ENCODE measurements at places on chromosomes 6 and 20.

DNA sequence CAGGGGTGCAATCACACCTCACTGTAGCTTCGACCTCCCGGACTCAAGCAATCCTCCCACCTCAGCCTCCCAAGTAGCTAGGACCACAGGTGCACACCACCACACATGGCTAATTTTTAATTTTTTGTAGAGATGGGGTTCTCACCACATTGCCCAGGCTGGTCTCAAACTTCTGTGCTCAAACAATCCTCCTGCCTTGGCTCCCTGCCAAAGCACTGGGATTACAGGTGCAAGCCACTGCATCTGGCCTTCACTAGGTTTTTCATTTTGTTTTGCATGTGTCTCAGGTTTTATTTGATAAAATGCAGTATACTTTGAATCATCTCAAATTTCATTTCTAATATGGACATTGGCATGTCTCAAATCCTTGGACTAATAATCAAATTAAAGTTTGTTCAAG is 98.7 kb downstream of the SLC16A10 start:
- no peak for DNase-seq

DNA sequence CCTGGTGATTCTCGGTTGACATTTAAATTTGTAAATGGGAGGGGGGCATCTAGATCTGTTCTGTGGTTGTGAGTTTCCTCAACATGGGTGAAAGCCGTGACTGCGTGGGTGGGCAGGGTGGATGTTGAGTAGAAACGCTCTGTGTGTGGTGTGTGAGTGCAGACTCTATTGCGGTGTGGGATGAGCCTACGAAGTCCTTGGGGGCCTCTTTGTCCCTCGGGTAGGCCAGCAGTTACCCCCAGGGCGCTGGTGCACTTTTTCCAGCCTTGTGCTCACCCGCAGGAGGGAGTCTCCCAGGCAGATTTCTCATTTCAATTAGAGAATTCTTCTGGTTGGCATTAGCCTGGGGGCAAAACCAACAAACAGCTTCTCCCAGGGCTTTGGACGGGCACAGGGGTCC is 10.6 kb downstream of the TOX2 start:
- no peak for DNase-seq

DNA sequence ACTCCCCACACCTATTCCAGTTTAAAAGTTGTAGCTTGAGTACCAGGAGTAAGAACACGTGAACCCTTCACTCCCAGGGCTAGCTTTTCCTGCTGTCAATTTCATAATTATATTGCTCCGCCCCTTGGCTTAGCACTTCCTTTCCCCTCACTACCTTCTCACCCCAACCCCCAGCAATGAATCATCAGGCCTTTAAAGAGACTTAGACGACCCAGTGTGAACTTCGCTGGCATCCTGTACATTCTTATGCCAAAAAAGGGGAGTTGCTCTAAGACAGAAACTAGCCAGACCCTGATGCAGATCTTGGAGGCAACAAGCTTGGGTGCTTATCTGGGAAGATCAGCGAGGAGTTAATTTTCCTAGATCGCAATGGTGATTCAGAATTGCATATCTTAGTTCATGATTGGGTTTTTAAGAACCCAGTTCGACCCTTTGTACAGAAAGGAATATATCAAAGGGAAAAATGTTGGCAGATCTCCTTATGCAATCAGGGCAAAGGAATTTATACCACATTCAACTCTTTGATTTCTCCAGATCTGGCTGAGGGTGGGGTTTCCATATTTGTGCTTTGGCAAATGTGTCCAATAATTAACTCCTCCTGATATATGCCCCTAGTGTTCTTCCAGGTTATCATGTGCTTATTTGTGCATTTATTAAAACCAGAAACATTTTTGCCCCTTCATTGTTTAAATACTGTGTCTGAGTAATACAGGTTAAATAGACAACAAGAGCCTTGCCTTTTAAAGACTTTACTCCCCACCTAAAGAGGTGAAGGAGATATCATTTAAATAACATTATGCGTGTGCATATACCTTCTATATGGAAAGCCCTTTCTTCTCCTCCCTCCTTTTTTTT is 8.1 kb upstream of the ATXN1 start:
- no peak for DNase-seq

- no peak for DNase-seq
Observed at GRCh38 chr6:116271149-116271708, 8.5 kb downstream of the TSPYL1 start.

DNA sequence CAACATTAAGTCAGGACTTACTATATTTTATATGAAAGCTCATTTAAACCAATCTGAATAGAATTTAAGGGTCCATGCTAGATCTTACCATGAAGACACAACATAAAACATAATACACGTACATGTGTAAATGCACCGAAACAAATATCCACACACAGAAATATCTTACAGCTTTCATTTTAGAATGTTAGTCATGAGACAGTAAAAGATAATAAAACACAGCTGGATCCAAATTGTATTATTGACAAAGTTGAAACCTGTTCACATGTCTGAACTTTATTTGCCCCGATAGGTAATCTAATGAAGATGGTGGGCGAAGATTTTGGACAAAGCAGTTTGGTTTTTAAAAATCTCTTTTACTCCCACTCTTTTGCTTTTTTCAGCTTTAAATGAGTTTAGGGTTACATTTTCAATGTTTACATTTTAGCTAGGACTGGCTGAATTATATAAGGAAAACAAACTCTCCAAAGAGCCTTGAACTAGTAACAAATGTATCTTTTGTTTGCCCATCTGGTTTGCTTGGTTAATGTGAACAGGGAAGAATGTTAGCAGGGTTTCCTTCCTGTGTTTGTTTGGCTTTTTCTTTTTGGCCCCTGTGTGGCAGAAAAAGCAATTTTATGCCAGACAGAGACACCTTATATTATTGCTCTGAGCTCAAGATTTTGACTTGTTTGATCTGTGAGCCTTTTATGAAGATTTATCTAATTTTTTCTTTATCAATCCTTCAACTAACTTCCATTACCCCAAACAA is 5.1 kb upstream of the TMEM181 start:
- no peak for DNase-seq

- DNase-seq = no peak
Observed at GRCh38 chr20:61045876-61046585, 206.0 kb upstream of the CDH4 start.

DNA sequence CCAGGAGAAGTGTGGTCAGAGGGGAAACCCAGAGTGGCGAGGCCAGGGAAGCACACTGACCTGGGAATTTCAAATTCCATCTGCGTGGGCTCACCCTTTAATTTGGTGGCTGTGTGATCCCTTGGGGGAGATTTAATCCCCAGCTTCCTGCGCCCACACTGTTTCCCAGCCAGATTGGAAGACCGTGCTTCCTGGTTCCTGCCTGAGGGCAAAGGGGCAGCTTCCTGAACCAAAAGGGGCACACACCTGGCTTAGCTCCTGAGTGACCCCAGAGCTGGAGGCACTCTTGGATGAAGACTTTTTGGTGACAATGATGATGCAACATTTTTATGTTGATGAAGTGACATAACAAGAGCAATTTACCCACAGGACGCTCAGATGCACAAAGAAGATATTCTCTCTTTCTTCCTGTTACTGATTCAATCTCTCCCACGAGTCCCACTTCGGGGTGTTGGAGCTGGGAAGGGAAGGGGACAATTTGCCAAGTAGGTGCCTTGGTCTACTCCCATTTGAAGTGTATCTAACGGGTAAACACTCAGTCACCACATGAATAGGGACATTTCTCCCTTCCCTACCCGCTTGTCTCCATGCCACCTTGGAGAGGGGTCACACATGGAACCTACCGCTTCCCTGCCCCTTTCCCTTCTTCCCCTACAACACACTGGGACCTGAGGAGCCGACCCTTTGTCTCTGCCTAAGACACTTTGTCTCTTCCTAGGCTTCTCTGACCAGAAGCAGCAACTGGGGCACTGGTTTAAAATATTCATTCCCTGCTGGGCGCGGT is 28.6 kb upstream of the CDKN1A start:
- no peak for DNase-seq

- DNase-seq = no peak
Observed at GRCh38 chr6:72969666-72970065, 255.6 kb downstream of the KHDC1L start.

GRCh38 chr6:132207991-132208390 is 193.3 kb downstream of the MOXD1 start:
- DNase-seq = no peak

GRCh38 chr6:139713900-139714506 is 339.6 kb upstream of the CITED2 start:
- DNase-seq = no peak

DNA sequence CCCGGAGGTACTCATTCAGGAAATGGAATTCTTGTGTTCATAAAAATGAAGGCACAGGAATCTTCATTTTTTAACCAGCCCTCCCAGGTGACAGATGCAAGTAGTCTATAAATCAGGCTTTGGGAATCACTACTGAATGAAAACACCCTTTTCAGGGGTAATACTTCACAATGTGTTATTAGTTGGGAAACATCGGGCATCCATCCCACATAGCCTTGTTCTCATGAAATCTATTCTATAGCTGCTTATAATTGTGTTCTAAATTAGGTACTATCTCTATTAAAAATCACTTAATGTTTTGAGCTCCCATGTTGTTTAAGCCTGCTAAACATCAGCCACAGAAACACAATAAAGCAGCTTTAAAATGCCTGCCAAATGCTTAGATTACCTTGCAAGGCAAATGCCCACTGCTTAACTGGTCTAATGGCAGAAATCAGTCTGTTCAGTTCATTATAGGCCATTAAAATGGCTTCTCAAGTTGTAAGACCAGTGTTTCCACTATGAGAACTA is 94.9 kb downstream of the L3MBTL3 start:
- no peak for DNase-seq

DNA sequence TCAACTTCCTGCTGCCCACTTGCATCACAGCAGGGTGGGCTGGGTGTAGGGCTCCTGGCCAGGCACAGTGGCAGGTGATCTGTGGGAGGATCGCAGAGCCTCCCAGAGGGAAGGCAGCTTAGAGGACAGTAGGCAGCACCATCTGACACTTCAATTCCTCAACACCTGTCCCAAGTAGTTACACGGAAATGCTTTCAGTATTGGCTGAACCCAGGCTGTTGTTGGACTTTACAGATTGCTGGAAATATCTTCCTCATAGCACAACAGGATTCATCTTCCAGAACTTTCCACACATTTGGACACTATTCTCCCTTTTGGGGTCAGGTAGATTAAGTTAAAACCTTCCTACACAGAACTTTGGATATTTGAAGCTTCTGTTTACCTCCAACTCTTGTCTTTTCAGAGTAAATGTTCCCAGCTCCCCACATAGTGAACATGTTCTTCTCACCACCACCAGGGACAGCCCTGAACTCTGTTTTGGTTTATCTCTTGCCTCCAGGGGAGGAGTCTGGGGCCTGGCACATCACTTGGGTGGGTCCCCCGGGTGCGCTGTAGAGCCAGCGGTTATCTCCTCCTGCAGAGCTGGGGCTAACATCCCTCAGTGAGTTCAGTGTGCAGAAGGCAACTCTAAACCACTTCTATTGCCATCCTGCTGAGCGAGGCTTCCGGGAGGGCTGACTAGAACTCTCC is 3.5 kb upstream of the SLC22A2 start:
- no peak for DNase-seq

GRCh38 chr20:20455926-20456325 is 88.0 kb downstream of the INSM1 start:
- peak; percentile 54 for DNase-seq

DNA sequence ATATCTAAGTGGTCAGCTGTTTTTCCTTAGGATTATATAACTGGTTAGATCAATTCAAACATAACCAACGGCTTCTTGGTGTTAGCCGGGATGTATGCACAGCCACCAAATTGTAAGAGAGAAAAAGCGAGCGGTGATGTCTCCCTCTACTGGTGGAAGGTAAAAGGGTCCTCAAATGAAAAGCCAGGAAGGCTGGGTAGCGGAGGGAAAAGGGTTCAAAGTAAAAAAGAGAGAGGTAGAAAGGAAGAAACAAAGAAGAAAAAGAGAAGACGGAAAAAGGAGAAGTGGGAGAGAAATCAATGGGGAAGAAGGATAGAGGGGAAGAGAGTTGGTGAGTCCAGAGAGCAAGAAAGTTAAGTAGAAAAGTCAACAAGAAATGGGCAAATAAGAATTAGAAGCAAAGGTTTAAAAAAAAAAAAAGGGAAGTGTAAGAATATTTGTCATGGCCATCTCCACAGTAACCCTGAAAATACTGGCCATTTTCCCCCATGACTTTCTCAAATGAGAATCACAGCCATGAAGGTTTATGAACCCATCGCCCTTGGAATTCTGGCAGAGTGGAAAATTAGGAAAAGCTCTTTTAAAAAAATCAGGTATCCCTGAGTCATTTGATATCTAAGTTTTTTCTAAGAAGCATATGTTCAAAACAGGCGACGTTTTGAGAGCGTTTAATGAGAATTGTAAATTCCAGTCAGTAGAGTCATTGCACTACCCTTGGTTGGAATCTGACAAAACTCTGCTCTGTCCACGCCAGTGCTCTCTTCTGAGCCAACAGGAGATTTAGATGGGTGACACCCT is 155.6 kb upstream of the SNX9 start:
- DNase-seq = peak; percentile 78

- no peak for DNase-seq
Observed at GRCh38 chr6:150949526-150949925, 84.0 kb downstream of the MTHFD1L start.

- DNase-seq = no peak
Observed at GRCh38 chr6:16450821-16451220, 212.4 kb downstream of the GMPR start.

GRCh38 chr6:116827561-116828240 is 1.2 kb downstream of the GPRC6A start:
- DNase-seq = no peak

GRCh38 chr6:1972962-1973361 is 272.4 kb downstream of the GMDS start:
- DNase-seq = no peak

DNA sequence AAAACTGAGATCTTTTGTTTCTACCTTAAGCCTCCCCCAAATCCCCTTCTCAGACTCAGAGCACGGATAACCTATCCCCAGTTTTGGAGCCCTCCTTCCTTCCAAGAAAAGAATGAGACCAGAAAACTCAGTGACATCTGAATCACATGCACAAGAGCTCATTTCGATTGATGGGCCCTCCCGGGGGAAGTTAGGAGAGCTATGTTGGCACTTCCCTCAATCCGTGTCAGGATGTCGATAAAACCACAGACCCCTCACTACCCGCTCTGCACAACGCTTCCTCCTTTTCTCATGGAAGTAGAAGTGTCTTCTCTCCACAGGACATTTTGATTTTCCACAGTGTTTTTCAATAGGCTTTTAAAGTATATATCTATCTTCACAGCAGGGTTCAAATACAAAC is 332.4 kb downstream of the HACE1 start:
- no peak for DNase-seq

DNA sequence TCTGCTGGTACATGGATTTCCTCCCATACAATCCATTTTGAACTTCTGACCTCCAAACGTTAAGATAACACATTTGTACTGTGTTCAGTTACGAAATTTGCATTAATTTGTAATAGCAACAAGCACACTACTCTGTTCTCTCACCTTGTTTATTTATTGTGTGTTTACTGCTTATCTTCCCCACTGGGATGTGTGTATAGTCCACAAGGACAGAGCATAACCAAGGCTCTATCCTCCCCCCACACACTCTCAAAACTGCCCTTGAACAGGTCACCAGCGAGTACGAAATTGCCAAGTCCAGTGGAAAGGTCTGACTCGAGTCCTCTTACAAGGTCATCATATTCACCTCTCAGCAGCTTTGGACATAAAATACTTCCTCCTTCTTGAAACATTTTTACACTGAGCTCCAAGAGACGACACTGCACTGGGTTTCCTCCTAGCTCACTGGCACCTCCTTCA is 18.6 kb downstream of the ADTRP start:
- DNase-seq = no peak

- DNase-seq = no peak
Observed at GRCh38 chr6:45021676-45022075, 306.5 kb upstream of the RUNX2 start.

- DNase-seq = no peak
Observed at GRCh38 chr20:59334651-59335300, 34.4 kb downstream of the EDN3 start.
